ENCODE measurements at places on chromosomes 1 and 21. TPM values are rescaled to one million over a fixed set of nuclear protein-coding genes. Genes with fewer than 3 reads are reported as not detected.

DNA sequence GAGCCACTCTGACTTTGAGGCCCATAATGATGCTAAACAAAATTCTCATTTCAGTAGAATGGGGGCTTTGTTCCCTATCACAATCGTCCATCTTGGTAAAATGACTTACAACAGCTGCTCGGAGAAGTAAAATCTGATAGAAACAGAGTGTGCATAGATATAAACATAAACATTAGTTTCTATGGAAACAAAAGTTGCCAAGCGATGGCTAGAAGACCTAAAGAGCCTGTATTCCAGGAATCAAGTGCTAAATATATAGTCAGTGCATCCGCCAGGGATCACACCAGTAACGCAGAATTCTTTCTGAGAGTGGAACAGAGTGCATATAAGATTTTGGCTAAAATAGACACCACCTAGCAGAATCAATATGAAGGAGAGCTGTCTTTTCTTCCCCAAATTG is 91.2 kb upstream of the KAZN start:
- no peak overlapping the region for H3K4me3 ChIP-seq
- peaks cover 27% of the 10 kb centered on the region for H3K27me3 ChIP-seq
- no peaks in the 10 kb centered on the region for H3K4me1 ChIP-seq
- no peaks in the 10 kb centered on the region for H3K36me3 ChIP-seq
- DNase-seq, result no peak

DNA sequence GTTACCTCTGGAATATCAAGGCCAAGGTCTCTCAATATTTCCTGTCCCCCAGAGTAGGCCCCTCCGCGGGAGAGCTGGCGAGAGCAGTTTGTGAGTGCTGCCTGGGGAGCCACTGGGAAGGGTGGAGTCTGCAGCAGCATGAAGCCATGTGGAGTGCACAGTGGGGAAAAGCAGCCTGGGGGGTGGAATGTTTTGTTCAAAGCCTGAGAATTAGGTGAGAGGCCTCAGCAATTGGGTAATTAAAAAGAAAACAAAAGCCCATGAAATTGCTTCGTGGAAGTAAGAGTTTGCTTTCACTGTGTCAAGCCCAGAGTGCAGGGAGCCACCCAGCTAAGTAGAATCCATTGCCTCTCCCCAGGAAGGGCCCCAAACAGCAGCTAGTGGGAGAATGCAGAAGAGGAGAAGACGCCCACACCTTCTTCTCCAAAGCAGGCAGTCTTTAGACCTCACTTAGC is 30.2 kb upstream of the DISC1 start:
- no peaks in the 10 kb centered on the region for H3K4me1 ChIP-seq
- peak; percentile 34 for DNase-seq
- no peaks in the 10 kb centered on the region for H3K27me3 ChIP-seq
- H3K27ac ChIP-seq, result no peak overlapping the region
- H3K36me3 ChIP-seq, result no peaks in the 10 kb centered on the region
- no peak overlapping the region for H3K4me3 ChIP-seq

- peaks cover 9% of the 10 kb centered on the region for H3K27me3 ChIP-seq
- no peak overlapping the region for H3K27ac ChIP-seq
- no peak overlapping the region for H3K4me3 ChIP-seq
- no peaks in the 10 kb centered on the region for H3K36me3 ChIP-seq
These were observed 185.5 kb upstream of the ZC3H12A start for GRCh38 chr1:37288900-37289299.

FGR gene
- 0.38 TPM for total RNA-seq

All from K562 (cell line).